ENCODE measurements at places on chromosomes 4 and X.

DNA sequence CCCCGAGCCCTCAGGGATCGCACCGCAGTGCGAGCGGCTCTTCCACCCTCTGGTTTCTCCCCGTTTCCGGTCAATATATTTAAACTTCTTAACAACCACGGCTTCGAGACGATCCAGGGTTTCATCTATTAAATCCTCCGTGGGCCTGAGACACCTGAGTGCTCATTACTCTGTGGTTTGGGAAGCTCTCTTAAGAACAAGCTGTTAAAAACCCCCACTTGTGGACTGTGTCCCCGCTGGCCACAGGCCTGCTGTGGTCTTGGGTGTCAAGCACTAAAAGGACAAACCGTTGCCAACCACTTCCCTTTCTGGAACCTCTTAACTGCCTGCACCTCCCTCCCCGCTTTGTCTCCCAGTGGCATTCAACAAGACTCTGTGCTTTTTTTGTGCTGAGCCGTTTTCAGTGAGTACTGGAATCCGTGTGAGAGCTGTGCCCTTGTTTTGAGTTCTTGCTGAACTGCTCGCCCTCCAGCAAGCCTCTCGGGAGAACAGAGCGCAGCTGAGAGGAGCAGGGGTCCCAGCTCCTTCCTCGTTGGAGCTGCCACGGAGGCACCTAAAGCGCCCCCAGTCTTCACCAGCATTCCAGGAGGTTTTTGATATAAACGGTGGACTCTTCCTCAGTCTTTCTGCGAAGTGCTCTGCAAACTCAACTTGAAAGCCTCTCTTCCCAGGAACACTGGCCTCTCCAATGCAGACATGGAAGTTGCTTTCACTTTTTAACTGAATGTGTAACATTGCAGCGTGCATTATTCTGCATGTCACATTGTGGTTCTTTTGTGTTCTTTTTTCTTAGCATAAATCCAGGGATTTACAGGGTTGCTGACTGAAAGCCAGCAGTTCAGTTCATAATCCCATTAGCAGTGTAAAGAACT lies 691 bp upstream of the IGFBP7 start:
- no peak for DNase-seq

DNA sequence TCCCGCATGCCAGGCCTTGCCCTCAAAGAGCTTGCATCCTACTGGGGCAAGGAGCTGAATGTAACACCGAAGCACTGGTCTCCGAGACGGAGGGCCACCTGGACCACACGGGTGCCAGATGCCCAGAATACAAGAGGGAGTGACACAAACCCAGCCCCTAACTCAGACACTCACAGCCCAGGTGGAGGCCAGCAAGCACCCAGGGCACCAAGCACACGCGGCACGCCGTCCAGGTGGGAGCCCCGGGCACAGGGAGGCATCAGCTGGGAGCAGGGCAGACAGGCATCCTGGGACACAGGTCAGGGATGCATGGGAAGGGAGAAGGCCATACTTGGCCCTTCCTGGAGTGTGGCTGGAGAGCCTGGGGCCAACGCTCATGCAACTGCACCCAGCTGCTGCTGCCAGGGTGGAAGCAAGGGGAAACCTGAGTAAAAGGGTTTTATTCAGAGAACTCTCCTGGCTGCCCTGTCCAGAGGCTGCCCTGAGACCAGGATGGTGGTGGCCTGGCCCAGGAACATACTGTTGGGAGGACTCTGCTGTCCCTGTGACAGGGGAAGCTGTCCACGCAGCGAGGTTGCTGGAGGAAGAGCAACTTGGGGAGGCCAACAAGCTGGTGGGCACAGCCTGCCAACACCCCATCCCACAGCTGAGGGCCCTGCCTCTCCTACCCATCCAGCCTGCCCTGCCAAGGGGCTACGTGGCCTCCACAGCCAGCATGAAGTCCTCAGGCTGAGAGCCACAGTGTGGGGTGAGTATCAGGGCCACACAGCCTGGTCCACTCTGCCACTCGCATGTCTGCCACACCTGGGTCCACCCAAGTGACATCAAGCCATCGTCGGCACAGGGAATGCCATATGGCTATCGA lies 22.2 kb upstream of the PPP2R2C start:
- no peak for DNase-seq

DNA sequence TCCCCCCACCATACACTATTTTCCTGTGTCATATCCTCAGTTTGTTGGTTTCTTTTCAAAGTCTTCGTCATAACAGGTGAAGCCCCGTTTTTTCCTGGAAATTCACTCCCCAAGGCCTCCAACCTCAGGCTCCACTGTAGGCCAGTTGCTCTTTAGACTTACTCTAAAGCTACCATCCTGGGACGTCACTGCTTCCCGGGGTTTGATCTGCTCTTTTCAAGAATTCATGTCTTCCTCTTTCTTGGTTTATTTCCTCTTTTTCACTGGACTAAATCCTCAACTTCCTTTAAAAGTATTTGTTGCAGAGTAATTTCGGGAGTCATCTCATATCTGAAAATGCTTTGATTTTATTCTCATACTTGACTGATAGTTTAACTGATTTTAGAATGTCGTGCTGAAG lies 6.5 kb upstream of the SERTM2 start:
- no peak for DNase-seq

DNA sequence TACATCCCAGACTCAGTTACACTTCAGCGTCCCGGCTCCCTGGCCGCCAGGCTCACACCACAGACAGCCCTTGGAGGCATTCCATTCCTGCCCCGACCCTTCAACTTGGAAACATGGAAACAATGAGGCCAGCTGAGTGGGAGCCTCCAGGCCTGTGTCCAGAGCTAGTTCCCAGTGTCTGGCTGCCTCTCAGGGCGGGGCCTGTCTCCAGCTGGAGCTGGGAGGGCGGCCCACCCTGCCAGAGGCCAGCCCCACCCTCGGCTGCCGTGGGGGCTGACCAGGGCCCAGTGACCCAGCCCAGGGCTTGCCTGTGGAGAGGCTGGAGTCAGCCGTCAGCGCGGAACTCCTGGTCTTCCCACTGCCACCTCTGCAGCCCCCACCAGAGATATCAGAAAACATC lies 37.4 kb upstream of the SPON2 start:
- no peak for DNase-seq

- no peak for DNase-seq
Measured at GRCh38 chr4:10565166-10565780, 108.0 kb upstream of the ZNF518B start.

Data from OCI-LY7 (cell line).